Left lung (tissue), 14 donors: ENCODE measurements at places on chromosomes 5 and 9. TPM values are rescaled to one million over a fixed set of nuclear protein-coding genes. Genes with fewer than 3 reads are reported as not detected.

GABBR2 gene
- 0.66 TPM for polyA plus RNA-seq

SLC6A18 gene
- not detected for polyA plus RNA-seq

RLN1 gene
- polyA plus RNA-seq, result 0.53 TPM

GRXCR2 gene
- polyA plus RNA-seq, result not detected
